Activated naive CD8-positive, alpha-beta T cell treated with anti-CD3 and anti-CD28 coated beads for 36 hours (primary cell): ENCODE measurements at places on chromosomes 7 and 10.

GRCh38 chr10:55183993-55184392 lies 383.0 kb upstream of the PCDH15 start:
- H3K36me3 ChIP-seq, result no peaks in the 10 kb centered on the region
- no peaks in the 10 kb centered on the region for H3K27me3 ChIP-seq
- no peak overlapping the region for H3K27ac ChIP-seq
- H3K4me3 ChIP-seq, result no peak overlapping the region
- no peak for DNase-seq

DNA sequence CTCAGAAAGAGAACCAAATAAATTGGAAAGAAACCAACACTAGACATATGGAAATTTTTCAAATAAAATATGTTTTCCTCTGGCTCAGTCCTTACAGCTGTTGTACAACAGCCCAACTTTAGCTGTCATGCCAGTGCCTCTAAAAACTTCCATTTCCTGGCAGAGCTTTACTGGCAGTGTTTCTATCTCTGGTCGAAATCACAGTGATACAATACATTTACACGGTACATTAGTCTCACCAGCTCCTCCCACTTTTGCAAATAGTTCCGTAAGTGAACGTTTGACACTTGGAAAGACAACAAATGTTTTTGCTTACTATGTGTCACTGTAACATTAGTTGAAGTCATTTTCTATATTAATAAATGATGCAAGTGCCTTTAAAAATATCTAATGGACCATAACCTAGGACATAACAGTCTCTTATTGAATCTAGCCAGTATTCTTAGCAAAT lies 29.8 kb downstream of the BCAP29 start:
- no peaks in the 10 kb centered on the region for H3K27me3 ChIP-seq
- H3K4me3 ChIP-seq, result no peak overlapping the region
- H3K4me1 ChIP-seq, result peaks cover under 1% of the 10 kb centered on the region
- no peak overlapping the region for H3K27ac ChIP-seq

DNA sequence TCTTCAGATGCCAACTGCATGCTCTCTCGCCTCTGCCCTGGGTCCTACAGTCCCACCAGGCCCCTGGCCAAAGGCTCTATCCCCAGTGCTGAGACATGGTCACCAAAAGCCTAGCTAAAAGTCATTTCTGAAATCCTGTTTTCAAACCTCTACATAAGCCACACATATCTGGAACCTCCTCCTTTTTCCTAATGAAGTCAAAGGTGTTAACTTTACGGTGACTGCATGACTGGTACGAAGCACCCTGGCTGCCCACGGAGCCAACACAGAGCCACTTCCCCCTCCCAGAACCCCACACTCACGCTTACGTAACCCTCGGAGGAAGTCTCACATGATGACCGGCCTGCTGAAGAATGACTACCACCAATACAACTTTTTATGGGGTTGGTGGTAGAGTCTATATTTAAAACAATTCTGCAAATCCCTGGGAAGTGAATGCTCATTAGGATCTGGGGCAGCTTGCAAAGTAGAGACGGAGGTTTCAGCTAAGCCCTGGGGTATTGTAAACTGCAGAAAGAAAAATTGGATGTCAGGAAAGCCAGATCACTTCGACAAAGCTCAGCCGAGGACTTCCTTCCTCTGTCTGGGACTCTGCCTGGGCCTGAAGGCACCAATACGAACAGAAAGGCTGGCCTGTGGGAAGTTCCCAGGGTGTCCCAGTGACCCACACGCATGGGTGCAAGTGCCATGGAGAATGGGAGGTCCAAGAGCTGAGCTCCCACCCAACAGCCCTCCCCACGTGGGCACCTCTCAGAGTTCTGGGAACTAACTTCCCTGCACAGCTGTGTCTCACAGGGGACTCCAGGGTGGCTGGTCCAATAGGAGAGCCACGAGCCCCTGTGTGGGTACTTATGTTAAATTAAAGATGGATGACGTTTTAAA lies 50.7 kb downstream of the PDGFA start:
- H3K27ac ChIP-seq, result no peak overlapping the region
- H3K4me3 ChIP-seq, result no peak overlapping the region
- H3K4me1 ChIP-seq, result peaks cover 4% of the 10 kb centered on the region
- H3K36me3 ChIP-seq, result no peaks in the 10 kb centered on the region

- H3K4me1 ChIP-seq, result peaks cover 47% of the 10 kb centered on the region
- H3K27ac ChIP-seq, result no peak overlapping the region
- H3K27me3 ChIP-seq, result no peaks in the 10 kb centered on the region
- H3K4me3 ChIP-seq, result no peak overlapping the region
- no peak for DNase-seq
Measured at GRCh38 chr7:134649226-134649775, 2.6 kb downstream of the BPGM start.

DNA sequence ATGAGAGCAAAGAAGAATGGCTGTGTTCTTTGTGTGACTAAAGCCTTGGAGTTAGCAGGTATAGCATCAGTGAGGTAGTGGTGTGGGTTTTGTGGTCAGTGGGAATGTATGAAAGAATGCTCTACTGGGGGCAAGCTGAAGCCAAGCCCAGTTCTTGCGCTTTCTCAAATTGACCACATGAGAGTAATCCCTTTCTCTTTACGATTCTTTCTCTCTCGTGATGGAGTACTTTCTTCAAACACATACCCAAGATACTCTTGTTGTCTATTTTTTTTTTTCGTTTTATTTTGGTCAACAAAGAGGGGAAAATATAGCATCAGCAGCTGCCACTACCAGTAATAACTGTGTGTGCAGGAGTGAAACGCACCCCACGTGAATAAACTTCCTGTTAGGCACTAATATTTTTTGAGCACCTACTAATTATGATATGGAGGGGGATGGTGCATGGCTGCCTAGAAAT lies 8.4 kb upstream of the PANK1 start:
- no peaks in the 10 kb centered on the region for H3K36me3 ChIP-seq
- H3K27ac ChIP-seq, result no peak overlapping the region
- no peak for DNase-seq
- H3K4me1 ChIP-seq, result peaks cover 2% of the 10 kb centered on the region
- H3K27me3 ChIP-seq, result peaks cover 14% of the 10 kb centered on the region

GRCh38 chr7:25313526-25313925 lies 85.2 kb upstream of the NPVF start:
- H3K27me3 ChIP-seq, result peaks cover 3% of the 10 kb centered on the region
- H3K36me3 ChIP-seq, result no peaks in the 10 kb centered on the region
- H3K4me3 ChIP-seq, result no peak overlapping the region
- DNase-seq, result no peak

DNA sequence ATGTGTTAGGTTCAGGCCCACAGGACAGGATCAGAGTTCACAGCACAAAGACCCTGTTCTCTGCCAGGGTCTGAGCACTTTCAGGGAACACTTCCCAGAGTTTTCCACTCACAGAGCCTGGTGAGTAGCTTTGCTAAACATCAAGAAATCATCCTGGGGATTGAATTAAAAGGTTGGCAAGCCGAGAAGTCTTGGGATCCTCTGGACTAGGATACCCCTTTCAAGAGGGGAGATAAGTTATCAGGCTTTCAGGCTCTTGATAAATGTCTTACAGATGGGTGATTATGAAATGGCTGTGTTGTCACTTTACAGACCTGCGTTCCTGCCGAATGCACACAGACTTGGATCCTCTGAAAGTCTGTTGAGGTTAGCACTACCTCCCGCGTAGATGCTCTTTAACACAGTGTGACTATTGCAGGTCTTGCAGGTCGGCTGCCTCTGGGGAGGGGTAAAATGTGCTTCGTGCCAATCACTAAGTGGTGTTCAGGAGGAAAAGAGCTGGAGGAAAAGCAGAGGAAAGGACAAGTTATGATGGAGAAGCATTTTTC lies 473.5 kb upstream of the AKR1E2 start:
- no peak overlapping the region for H3K4me3 ChIP-seq
- no peaks in the 10 kb centered on the region for H3K36me3 ChIP-seq
- peaks cover 18% of the 10 kb centered on the region for H3K27me3 ChIP-seq
- H3K4me1 ChIP-seq, result peaks cover 2% of the 10 kb centered on the region
- no peak for DNase-seq
- no peak overlapping the region for H3K27ac ChIP-seq

DNA sequence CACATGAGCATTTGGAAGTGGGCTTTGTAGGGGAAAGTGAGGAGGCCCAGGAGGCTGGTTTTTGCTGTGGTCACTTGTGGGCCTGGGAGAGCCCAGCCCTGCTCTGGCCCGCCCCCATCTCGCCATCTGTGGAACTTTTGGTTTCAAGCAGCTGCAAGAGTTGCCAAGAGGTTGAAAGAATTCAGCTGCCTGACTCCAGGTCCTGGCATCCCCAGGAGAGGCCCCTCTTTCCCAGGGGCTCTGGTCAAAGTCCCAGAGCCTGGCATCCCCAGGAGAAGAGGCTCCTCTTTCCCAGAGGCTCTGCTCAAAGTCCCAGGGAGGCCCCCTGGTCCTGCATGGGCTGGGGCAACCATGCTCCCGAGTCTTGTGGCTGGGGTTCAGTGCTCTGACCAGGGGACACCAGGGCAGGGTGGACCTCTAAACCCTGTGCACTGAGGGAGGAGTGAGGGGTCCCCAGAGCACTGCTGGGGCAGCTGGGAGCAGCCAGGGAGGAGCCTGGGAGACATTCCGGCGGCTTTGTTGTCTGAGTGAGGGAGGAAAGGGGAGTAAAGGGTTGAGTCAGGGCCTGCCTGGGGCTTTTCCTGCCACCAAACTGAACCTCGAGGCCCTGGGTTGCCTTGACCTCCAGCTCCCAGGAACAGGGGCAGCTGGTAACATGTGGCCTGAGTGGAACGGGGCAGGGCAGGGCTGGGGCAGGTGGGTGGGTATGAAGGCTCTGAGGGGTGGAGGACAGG lies 27.7 kb upstream of the CSGALNACT2 start:
- no peaks in the 10 kb centered on the region for H3K27me3 ChIP-seq
- H3K4me3 ChIP-seq, result no peak overlapping the region
- H3K36me3 ChIP-seq, result no peaks in the 10 kb centered on the region
- H3K4me1 ChIP-seq, result no peaks in the 10 kb centered on the region
- DNase-seq, result no peak

DNA sequence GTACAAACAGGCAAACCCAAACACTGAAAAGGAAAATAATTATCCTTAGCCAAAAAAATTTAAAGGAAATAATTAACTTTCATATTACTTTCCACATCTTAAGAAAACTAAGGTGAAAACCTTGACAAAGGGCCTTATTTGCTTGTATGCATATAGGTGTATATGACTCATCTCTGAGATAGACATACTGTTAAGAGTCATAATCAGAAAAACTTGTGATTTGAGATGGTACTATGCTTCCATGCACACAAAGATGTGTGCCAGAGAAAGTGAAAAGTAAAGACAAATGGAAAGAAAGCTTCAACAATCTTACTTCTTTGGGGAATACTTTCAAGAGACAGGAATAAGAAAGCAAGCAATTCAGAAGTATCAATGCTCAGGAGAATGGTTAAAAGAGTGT lies 3.3 kb upstream of the CACNA2D1 start:
- peaks cover 4% of the 10 kb centered on the region for H3K4me1 ChIP-seq
- peaks cover 43% of the 10 kb centered on the region for H3K27me3 ChIP-seq
- DNase-seq, result no peak
- no peak overlapping the region for H3K27ac ChIP-seq

DNA sequence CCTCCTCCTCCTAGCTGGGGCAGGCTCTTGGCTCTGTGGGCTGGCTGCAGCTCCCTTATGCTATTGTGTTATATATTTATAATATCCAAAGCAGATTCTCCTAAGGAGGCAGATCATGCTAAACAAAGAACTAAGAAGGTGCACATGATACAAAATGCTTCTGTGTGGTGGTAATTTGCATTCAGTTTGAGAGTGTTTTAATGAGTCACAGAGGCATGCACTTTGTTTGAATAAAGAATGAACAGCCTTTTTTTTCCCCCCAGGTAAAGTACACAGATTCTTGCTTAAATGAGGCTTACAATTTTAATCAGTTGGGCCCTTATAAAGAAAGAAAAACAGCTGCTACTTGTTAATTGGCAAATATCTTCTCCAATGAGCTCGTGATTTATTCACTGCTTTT lies 95.0 kb downstream of the FANK1 start:
- H3K27me3 ChIP-seq, result no peaks in the 10 kb centered on the region
- no peak overlapping the region for H3K27ac ChIP-seq
- no peaks in the 10 kb centered on the region for H3K4me1 ChIP-seq
- H3K36me3 ChIP-seq, result no peaks in the 10 kb centered on the region

GRCh38 chr10:72593963-72594362 lies 31.9 kb downstream of the MICU1 start:
- peaks cover 21% of the 10 kb centered on the region for H3K36me3 ChIP-seq
- no peak overlapping the region for H3K27ac ChIP-seq
- H3K4me3 ChIP-seq, result no peak overlapping the region
- no peak for DNase-seq

GRCh38 chr7:100957832-100958421 lies 8.6 kb downstream of the MUC3A start:
- H3K4me1 ChIP-seq, result no peaks in the 10 kb centered on the region
- no peak overlapping the region for H3K27ac ChIP-seq
- no peaks in the 10 kb centered on the region for H3K36me3 ChIP-seq
- no peak for DNase-seq
- H3K27me3 ChIP-seq, result peaks cover 5% of the 10 kb centered on the region

DNA sequence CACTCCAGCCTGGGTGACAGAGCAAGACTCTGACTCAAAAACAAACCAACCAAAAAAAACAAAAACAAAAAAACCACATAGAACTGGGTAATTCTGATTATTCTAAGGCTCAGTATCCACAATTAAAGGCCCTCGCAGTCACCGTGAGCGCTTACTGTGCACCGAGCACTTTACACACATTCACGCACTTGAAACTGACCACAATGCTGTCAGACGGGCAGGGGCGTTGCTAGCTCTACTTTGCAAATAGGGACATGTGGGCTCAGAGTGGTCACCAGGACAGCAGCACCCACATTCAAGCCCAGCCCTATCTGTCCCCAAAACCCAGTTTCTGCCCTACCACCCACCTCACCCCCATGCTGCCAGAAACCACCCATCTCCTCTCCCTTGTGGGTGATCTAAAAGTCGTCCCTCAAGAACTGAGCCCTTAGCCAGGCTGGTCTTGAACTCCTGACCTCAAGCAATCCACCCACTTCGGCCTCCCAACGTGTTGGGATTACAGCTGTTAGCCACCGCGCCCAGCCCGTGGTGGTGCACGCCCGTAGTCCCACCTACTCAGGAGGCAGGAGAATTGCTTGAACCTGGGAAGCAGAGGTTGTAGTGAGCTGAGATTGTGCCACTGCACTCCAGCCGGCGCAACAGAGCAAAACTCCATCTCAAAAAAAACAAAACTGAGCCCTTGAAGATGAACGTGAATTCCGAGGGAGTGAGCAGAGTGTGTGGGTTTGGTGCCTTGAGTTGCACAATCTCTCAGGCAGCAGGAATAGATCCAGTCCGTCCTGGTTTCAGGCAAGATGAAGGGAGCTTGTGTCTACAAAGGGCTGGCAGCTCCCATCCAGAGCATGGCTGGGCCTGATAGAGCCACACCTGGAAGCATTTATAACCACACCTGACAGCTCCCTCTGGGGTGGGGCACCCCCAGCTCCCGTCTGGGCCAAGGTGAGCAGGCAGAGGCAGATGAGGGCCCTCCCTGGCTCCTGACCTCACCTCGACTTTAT lies 5.4 kb upstream of the HSPB1 start:
- H3K4me3 ChIP-seq, result no peak overlapping the region
- no peak for DNase-seq
- H3K4me1 ChIP-seq, result peaks cover 3% of the 10 kb centered on the region
- H3K27me3 ChIP-seq, result peaks cover 2% of the 10 kb centered on the region
- H3K36me3 ChIP-seq, result no peaks in the 10 kb centered on the region

GRCh38 chr7:41870461-41871138 lies 167.7 kb upstream of the INHBA start:
- DNase-seq, result no peak
- no peak overlapping the region for H3K4me3 ChIP-seq
- peaks cover 17% of the 10 kb centered on the region for H3K4me1 ChIP-seq
- no peak overlapping the region for H3K27ac ChIP-seq
- H3K27me3 ChIP-seq, result peaks cover 68% of the 10 kb centered on the region

- H3K27me3 ChIP-seq, result peaks cover 6% of the 10 kb centered on the region
- H3K4me1 ChIP-seq, result no peaks in the 10 kb centered on the region
Measured at GRCh38 chr7:137337902-137338301, 5.6 kb downstream of the PTN start.
